Upper lobe of left lung (tissue), 6 donors: ENCODE measurements at places on chromosomes 1 and 21.

GRCh38 chr21:42317341-42317741 lies 2.1 kb upstream of the TFF3 start:
- peak; percentile 10 for DNase-seq

GRCh38 chr1:163897412-163898155 lies 575.8 kb downstream of the NUF2 start:
- DNase-seq = no peak

DNA sequence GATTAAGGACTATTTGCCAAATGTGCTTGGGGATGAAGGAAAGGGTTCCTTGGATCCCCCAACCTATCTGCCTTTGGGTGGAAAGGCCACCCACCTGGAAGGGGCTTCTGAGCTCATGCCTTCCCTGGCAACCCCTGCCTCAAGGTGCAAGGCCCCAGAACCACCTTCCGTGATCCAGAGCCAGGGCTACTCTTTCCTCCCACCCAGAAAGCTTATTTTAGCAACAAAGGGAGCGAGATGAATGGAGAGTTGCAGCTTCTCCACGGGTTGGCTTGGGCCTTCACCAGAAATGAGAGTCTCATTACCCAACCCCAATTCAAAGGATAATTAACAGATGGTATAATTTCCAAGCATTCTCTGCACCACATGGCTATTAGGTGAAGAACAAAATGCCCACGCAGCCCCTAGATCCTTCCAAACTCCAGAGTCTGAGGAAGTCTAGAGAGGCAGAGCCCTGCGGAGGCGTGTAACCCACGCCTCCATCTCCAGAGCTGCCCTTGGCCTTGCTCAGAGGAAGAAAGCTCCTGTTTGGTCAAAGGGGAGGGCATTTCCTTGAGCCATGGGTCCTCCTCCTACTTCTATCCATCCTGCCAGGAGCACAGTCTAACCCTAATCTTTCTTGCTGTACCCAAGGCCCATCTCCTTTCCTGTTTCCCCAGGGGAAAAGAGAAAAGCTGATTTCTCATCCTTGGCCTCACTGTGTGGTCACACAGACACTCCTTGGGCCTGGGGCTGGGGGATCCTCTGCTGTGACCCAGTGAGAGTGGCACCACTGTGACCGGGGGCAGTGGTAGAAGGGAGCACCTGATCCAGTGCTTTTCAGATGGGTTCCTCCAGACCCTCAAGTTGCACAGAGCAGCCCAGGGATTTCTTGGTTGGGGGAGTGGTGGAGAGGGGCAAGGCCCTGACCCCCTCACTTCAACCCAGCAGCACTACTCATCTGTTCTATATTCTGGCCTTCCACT lies 1.7 kb upstream of the CELSR2 start:
- DNase-seq = no peak

GRCh38 chr1:226422478-226422877 lies 14.6 kb upstream of the PARP1 start:
- DNase-seq = peak; percentile 14

- DNase-seq = no peak
Measured at GRCh38 chr1:93000291-93000690, 39.0 kb upstream of the DIPK1A start.

DNA sequence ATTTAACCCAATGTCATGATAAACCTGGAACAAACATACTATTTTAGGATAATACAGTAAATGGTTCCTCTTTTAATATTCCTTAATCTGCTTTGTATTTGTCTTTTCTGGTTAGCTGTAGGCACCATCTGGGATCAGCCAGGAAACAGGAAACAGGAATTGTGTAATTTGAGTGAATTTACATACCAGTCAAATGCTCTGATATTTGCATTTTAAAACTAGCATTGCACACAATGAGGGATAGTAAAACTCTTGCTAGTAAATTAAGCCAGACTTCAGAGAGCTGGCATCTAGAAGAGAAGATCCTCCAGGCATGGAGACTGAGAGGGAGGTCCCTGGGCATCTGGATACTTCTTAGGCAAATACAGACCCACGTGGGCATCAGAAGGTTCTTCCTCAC lies 103.5 kb downstream of the HMCN1 start:
- no peak for DNase-seq

DNA sequence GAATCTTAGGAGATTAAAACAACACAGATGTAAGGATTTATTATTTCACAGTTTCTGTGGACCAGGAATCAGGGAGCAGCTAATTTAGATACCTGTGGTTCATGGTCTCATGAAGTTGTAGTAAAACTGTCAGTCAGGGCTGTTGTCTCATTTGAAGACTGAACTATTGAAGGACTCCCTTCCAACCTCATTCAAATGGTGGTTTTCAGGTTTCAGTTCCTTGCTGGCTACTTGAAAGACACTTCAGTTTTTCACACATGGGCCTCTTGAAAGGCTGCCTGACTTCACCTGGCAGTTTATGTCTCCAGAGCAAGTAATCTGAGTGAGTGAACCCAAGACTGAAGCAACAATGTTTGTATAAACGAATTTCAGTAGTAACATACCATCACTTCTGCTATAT lies 915.9 kb downstream of the PLA2G4A start:
- DNase-seq = no peak

GRCh38 chr1:171140956-171141687 lies 44.0 kb upstream of the FMO2 start:
- DNase-seq = no peak

- DNase-seq = no peak
Measured at GRCh38 chr1:235721982-235722381, 72.4 kb upstream of the GNG4 start.

DNA sequence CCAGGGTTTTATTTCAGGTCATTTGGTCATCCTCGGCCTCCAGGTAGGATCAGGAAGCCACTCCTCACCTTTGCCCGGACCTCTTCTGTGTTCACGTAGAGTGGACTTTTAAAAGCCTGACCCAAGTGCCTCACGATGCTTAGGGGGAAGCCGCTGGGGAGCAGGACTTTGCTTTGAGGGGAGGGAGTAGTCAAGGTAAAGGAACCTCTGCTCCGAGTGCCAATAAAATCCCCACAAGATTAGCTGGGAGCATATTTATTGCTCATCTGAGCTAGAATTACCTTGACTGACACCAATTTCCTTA lies 603 bp upstream of the DHRS3 start:
- DNase-seq = no peak

GRCh38 chr1:99661780-99662179 lies 15.9 kb downstream of the PALMD start:
- no peak for DNase-seq

- DNase-seq = no peak
Measured at GRCh38 chr1:26346274-26347033, 7.5 kb downstream of the CRYBG2 start.

DNA sequence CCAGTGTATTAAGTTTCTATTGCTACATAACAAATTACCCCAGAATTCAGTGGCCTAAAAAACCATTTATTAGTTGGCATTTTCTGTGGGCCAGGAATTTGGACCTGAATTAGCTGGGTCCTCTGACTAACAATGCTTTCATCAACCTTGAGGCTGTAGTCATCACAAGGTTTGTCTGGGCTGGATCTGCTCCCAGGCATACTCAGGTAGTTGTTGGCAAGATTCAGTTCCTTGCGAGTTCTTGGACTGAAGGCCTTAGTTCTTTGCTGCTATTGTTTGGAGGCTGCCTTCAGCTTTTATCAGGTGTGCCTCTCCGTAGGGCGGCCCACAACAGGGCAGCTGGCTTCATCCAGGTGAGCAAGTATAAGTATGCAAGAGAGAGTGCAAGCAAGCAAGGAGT lies 31.4 kb upstream of the DEPDC1 start:
- no peak for DNase-seq

DNA sequence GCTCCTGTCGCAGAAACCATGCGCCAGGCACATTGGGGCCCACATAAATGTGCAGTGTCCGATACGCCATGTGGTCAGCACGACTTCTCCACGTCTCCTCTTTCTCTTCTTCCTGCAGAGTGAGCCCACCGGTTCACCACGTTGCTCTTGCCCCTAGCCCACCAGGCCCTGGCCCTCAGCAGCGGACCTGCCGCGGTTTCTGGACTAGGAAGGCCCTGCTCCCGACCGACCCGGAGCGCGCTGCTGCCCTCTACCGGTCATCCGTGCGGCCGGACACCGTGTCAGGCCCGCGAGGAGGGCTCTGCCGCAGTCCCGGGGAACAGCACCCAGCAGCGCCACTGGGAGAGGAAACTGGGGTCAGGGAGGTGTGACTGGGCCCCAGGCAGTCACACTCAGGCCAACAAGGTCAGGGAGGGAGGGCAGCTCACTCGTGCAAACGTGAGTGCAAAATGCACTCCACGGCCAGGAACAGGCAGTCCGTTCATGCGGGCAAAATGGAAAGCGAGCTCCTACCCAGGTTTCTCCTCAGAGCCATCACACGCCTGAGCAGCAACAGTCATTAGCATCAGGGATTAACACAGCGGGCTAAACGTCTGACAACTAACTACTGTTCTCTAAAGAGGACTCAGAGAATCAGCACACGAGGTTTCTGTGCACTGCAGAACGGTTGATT lies 13.7 kb downstream of the TLR5 start:
- DNase-seq = peak; percentile 96

DNA sequence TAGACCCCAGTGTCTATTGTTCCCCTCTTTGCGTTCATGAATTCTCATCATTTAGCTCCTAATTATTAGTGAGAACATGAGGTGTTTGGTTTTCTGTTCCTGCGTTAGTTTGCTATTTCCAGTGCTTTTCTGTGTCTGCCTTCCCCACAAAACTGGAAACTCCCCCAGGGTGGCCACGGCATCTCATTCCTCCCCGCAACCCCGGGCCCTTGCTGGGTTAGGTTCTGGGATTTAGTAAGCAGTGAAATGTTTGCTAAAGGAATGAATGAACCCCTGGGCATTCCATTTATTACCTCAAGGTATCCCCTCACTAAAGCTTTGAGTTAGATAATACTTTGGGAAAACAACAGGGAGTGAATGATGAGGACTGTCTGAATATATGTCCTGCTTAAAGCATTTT lies 142.9 kb downstream of the GLUL start:
- DNase-seq = no peak

GRCh38 chr1:26536081-26536480 lies 6.5 kb downstream of the RPS6KA1 start:
- DNase-seq = no peak

GRCh38 chr1:202143011-202143767 lies 1.3 kb downstream of the ARL8A start:
- DNase-seq = no peak

GRCh38 chr1:248630551-248630950 lies 4.3 kb downstream of the OR2T11 start:
- no peak for DNase-seq

DNA sequence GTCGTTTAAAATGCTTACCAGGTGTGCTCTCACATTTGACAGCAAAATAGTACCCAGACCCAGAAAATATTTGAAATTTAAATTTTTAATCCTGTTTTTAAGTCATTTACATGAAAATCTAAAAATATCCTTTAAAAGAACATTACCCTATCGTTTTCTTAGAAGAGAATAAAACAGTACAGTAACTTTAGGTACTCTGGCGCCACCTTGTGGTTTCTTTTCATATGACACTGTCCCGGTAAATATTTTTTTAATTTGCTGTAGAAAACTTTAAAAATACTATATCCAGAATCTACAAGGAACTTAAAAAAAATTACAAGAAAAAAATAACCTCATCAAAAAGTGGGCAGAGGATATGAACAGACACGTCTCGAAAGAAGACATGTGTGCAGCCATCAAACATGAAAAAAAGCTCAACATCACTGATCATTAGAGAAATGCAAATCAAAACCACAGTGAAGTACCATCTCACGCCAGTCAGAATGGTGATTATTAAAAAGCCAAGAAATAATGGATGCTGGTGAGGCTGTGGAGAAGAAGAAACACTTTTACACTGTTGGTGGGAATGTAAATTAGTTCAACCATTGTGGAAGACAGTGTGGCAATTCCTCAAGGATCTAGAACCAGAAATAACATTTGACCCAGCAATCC lies 129.2 kb downstream of the RGS21 start:
- peak; percentile 29 for DNase-seq

DNA sequence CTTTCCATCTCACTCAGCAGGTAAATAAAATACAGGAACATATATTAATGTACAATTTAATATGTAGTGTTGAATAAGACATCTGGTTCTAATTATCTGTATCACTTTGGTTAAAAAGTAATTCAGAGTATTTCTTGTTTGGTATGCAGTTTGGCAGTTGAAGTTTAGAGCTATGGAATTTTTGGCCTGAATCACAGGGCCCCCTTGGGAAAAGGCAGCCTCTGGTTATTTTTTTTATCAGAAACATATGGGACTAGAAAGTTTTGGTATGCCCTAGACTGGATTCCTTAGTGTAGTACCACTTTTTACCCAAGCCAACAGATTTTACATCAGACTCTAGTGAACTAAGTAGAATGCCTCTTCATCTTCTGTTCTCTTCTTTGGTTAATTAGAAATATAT lies 26.4 kb downstream of the CNST start:
- no peak for DNase-seq

GRCh38 chr1:201443747-201444146 lies 22.2 kb upstream of the TNNI1 start:
- no peak for DNase-seq
